SK-N-SH (cell line): ENCODE measurements at places on chromosomes 16 and 17. TPM values are rescaled to one million over a fixed set of nuclear protein-coding genes. Genes with fewer than 3 reads are reported as not detected.

DNA sequence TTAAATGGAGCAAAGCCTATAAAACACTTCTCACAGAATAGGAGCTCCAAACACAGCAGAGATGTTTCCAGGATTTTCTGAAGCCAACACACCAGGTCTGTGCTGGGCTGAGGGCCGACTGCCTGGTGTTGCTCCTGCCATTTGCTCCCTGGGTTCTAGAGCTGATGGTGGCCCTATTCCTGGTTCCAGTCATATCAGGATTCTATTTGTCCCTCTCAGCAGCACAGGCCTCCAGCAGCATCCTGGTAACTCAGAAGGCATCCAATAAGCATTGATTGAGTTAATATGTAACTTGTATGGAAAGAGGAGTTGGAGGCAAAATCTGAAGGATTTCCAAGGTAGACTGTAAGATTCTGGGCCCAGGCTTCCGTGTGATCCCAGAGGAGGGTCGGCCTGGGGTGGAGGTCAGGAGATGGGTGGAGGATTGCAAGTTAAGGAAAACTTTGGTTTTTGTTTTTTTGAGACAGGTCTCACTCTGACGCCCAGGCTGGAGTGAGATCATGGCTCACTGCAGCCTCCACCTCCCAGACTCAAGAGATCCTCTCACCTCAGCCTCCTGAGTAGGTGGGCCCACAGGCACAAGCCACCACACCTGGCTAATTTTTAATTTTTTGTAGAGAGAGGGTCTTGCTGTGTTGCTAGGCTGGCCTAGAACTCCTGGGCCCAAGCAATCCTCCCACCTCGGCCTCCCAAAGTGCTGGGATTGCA, 5.7 kb downstream of the NUPR1 start:
- no peak for DNase-seq

DNA sequence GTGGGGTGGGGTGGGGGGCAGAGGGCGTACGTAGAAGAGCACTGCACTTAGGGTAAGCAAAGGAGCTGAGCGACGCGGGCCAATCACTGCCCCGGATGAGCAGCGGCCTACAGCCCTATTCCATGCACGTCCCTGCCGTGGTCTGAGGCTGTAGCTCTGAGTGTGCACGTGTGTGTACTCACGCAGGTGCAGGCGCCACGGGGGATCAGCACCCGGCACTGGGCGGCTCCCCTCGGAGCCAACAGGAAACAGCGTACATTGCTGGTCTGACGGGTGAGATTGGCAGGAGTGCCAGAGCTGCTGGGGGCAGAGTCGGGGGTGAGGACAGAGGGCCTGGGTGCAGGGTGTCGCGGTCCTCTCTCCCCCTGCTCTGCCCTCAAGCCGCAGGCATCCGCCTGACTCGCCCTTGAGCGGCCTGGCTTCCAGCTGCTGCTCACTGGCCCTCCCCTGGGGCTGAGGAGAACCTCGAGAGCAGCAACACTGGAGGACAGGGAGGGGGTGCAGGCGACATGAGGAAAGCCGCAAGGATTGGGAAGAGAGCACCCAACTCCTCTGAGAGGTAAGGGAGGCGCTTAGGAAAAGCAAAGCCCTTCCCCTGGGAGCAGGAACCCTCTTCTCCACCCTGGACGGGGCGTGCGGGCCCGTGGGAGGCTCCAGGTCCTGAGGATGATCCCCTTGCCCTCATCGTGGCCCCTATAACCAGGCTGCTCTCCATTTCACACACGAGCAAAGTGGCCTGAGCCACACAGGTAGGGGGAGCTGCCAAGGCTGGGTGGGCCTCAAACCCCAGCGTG, 57.8 kb downstream of the ENGASE start:
- DNase-seq = no peak

GRCh38 chr17:73133911-73134649, 30.7 kb upstream of the SSTR2 start:
- no peak for DNase-seq

DNA sequence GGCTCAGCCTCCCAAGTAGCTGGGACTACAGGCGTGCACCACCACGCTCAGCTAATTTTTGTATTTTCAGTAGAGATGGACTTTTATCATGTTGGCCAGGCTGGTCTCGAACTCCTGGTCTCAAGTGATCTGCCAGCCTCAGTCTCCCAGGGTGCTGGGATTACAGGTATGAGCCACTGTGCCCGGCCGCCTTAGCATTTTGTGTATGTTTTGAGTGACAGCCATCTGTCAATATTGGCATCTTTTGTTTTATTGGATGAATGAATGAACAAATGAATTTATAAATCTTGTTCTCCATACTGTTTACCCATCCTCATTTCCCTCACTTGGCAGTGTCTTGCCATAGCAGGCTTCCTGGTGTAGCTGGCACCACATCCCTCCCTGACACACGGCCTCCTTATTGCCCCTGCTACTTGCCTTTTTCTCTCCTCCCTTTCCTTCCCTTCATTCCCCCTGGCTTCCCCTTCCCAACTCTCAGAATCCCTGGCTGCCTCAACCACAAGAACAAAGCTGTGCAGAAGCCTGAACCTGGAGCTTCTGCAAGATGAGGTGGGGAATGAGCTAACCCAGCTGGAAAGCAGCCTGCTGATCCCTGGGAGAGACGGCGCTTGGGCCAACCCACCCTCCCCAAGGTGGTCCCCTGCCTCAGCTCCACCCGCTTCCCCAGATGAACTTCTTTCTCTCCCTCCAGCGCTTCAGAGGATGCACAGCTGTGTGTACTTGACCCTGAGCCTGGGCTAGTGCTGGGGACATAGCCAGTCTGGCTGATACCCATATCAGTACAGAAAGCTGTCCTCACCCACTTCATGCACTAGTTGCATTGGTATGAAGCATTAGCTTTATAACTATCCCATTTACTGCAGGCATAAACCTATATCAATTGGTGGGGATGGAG, 34.3 kb downstream of the WNT9B start:
- DNase-seq = no peak

DNA sequence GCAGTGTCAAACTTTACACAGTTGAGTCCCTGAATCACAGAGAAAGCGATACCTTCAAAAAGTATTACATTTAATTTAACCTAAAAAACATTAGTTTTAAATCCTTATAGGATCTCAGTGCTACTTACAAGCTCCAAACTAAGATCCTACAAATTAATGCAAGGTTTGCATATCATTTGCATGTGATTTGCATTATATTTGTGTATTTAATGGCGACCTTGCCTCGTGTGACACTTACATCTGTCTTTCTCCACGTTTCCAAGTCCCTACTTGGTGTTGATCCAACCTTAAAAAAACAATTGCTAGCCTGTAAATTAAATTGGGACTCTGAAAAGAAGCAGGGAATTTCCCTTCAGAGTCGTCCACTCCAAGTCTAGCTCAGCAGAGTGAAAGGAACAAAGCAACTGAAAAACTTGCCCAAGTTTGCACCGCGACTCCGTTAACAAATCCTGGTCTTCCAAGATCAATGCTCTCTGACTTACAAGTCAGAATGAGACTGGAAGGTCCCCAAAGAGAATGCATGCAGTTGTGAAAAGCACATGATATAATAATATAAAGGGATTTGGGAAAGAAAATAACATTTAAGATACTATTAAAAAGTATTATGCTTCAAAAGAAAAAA, 739 bp upstream of the FAM117A start:
- DNase-seq = no peak

GRCh38 chr16:67437513-67437912, 6.6 kb downstream of the HSD11B2 start:
- DNase-seq = no peak

The PLK1 gene
- 31.4 and 68.7 TPM in 2 replicates for polyA plus RNA-seq

The FOXC2 gene
- polyA plus RNA-seq = 0.37 and 1.3 TPM in 2 replicates
